ENCODE measurements at places on chromosomes 2 and 18.
A peak's percentile ranks its signal among the peaks of the same experiment; 100 is the strongest.

- no peak for DNase-seq
Observed at GRCh38 chr2:76251342-76251741, 540.6 kb upstream of the GCFC2 start.

- peak; percentile 79 for DNase-seq
Observed at GRCh38 chr2:102155703-102156515, 13.4 kb downstream of the IL1R1 start.

DNA sequence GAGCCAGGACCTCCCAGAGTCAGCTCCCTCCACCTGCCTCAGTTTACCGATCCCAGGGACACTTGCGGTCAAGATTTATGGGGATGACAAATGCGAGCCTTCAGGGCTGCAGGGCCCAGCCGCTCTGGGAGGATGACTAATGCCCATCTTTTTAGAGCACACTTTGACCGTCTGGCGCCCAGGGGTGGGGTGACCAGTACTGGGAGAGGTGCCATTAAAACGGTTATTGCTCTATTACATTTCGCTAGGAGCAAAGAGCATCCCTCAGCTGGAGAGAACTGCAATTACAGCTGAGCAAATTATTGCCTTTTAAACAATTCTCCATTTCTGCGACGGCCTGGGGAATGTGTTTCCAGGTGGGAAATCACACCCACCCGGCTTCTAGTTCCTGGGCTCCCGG lies 42.6 kb upstream of the HPCAL1 start:
- DNase-seq, result no peak

- DNase-seq, result no peak
Observed at GRCh38 chr2:192288295-192288694, 93.6 kb upstream of the TMEFF2 start.

DNA sequence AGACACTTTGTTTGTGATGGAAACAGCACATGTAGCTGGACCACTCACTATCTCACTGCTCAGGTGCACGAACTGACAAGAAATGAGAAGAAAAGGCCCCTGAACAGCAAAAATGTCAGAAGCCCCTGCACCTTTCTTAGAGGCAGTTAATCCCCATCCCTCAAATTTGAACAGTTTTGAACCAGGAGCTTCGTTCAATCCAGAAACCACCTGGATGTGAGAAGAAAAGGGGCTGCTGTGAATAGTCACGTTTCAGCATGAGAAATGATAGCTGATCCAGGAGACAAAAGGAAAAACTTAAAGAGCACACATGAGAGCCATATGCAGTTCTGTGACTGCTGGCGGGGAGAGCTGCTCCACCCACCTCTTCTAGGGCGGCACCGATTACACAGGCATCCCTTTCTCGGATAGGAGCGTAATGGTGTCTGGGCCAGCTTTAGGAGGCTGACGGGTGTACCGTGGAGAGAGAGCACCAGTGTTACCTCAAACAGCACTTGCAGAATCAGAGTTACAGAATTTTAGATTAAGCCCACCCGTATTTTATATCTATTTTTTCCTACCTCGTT lies 117.0 kb upstream of the EML6 start:
- DNase-seq, result no peak

DNA sequence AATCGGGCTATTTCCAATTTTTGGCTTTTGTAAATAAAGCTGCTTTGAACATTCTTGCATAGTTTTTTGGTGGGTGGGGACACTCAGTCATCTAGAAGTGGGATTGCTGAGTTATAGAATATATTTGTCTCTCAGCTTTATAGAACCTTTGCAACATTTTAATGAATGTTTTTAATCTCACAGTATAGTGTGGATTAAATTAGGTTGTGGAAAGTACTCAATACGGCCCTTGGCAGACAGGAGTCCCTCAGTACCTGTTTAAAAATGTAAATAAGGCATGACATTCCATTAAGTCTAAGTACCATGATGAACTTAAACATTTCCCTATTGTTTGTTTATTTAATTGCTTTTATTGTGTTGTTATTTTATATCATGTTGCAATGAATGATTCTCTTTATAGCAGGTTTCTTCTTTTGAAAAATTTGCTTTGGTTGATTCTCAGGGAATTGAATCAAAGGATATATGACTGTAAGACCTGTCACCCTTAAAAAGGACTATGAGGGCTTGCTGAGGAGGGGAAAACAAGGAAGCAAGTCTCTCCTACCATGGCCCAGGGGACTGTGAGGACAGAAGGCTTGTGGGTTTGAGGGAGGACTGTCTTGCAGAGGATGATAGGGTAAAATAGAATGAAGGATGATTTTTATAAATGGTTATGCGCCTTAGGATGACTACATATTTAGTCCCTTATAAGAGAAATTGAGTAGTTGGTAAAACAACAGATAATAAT lies 165.1 kb downstream of the RPIA start:
- DNase-seq, result no peak

GRCh38 chr2:142041996-142042395 lies 88.8 kb downstream of the LRP1B start:
- DNase-seq, result no peak

DNA sequence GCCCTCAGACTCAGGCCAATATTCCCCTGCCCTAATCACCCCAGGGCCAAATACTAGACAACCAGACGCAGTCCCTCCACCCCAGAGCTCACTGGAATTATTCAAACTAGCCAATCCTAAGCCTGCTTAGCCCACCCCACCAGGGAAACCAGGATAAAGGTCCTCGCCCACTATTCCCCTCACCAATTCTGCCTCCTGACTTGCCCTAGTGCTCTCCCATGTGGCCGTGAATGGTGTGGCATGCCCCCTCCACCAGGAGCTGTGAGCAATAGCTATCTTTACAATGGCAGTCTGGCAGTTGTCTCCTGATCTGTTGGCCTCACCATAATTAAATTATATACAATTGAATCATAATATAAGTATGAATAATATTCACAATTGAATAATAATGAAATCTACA lies 42.3 kb downstream of the FAM124B start:
- DNase-seq, result no peak

DNA sequence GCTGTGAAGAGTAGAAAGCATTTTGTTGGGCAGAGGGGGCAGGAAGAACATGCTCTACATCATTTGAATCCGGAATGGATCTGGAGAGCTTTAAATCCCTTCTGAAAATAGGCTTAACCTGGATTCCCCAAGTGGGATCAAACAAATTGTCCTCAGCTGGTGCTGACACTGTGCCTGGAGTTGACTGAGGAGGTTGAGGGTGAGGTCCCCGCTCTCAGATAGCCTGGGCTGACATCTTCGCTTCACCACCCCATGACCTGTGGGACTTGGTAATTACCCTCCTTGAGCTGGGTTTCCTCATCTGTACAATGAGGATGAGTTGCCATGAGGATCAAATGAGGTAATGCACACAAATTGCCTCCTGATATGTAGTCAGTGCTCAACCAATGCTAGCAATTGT lies 117.8 kb upstream of the SMAD2 start:
- DNase-seq, result peak; percentile 3

GRCh38 chr2:127216095-127216494 lies 4.0 kb downstream of the CYP27C1 start:
- no peak for DNase-seq

GRCh38 chr2:148670773-148671172 lies 26.2 kb downstream of the EPC2 start:
- no peak for DNase-seq

GRCh38 chr18:13284330-13285027 lies 65.9 kb downstream of the LDLRAD4 start:
- no peak for DNase-seq

DNA sequence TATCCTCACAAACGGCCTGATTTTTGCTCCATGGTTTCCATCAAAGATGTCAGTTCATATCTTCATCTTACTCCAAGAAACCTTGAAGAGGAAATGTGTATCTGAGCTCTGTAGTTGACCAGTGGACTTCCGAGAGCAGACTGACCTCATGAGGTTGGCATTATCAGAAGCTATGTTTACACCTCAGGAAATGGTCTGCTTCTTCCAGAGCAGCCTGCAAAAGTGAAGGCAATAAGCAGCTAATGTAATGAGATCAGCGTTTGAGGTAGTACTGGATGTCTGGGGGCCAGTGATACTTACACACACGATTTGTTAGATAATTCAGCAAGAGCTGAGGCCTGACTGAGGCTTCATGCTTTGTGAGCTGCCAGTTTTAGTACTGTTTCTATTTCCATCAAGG lies 189.7 kb downstream of the LRRTM1 start:
- DNase-seq, result no peak

DNA sequence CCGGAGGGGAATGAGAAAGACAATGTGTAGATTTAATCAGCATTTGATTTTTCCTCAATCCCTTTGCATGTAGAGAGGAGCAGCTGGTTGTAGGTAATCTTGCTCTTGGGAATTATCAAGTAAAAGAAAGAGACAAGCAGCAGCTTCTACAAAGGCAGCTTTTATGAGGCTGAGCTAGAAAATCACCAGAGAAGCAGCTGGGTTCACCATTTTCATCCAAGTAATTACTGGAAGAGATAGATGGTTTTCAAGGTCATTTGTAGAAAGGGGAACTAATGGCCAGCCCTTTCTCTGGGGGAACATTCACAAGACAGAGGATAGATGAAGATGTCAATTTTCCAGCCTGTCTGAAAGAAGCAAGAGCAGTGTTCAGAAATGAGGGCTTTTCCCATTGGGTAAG lies 113.0 kb downstream of the RND3 start:
- DNase-seq, result no peak

DNA sequence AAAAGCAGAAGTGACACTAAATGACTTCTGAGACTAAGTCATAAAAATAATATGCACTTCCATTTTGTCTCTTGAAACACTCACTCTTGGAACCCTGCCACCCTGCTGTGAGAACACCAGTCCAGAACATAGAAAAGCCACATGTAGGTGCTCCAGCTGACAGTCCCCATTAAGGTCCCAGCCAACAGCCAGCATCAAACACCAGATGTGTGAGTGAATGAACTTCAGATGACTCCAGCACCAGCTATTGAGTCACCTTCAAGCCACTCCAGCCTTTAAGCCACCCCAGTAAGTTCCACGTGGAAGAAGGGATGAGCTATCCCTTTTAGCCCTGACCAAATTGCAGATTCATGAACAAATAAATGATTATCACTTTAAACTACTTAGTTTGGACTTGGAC lies 31.5 kb upstream of the LGALSL start:
- peak; percentile 34 for DNase-seq

- no peak for DNase-seq
Observed at GRCh38 chr2:23695890-23696751, 230.8 kb downstream of the ATAD2B start.

- no peak for DNase-seq
Observed at GRCh38 chr2:200664770-200665494, 79.1 kb downstream of the AOX1 start.

GRCh38 chr18:62329691-62330454 lies 4.8 kb downstream of the TNFRSF11A start:
- DNase-seq, result peak; percentile 80

GRCh38 chr2:220669324-220669723 lies 902.8 kb downstream of the EPHA4 start:
- DNase-seq, result no peak

DNA sequence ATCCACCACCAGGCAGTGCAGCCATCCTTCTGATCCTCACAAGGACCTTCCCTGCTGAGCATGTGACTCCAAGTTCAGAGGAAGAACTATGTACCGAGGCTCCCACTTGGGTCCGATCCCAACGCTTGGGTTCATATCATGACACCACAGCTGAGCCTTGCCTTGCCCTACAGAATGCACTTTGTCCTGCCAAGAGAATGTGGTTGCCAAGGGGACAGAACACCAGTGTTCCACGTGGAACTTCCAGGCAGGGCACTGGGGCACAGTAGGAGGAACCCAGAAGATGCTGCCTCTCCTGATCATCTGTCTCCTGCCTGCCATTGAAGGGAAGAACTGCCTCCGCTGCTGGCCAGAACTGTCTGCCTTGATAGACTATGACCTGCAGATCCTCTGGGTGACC lies at the start of gene TEX51:
Gene TEX51, plus strand, starts transcription at position 255 of the 400 bp plus-strand sequence. Its CDS starts 29 bp downstream, at position 284.
- no peak for DNase-seq

DNA sequence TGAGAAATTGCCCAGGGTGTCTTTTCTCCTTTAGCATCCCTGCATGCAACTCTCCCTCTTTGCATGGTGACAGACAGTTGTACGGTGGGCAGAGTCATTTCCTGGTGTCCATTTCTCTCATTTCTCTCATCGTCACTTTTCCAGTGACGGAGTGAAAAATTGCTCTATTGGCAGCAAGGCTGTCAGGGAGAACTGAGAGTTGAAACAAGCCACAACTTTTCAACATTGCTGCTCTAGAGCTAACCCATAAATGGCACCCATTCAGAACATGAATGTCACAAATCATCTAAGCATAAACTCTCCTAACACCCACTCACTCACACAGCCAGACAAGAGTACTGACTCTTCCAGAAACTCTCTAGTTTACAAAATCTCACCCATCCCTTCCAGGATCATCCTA lies 55.7 kb downstream of the ZC3H8 start:
- no peak for DNase-seq

DNA sequence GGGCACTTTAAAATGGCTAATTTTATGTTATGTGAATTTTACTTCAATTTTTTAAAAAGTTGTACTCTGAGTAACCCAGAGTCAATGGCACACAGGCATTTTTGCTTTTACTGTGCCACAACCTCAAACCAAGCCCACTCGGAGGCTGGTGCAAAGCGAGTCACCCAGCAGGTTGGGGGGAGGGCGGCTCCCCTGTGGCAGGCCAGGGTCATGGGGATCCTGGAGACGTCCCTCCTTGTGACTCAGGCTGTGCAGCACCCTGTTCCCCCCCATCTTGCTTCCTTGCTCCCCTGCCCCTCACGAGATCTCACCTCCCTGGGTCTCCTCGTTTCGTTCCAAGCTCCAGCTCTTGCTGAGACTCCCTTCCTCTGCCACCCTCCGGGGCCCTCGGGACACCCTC lies 58.6 kb downstream of the POMC start:
- no peak for DNase-seq

DNA sequence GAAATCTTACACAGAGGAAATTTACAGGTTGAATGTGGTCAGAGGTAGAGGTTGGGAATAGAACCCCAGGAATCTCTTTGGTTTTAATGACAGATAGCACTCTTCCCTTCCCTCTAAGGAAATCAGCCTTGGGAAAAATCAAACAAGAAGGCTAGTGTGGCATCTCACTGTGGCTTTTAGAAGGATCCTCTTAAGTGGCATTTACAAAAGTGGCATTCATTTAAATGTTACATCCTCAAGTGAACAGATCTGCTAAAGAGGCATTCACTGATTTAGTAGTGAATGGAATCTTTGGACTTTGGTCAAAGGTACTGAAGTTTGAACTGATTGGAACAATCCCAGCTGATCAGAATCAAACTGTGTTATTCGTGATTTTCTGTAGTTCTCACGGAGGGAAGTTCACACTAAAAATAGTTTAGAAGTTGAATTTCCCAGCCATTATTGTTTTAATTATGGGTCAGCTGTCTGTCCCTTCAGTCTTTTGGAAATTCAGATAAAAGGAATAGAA lies 136.5 kb upstream of the FN1 start:
- no peak for DNase-seq

- DNase-seq, result no peak
Observed at GRCh38 chr2:191738667-191739066, 60.7 kb downstream of the NABP1 start.

- DNase-seq, result no peak
Observed at GRCh38 chr2:24175631-24176187, 856 bp downstream of the FAM228A start.

- no peak for DNase-seq
Observed at GRCh38 chr2:162925595-162925994, 87.0 kb upstream of the KCNH7 start.
